ENCODE measurements at places on chromosomes 16 and 17.
A peak's percentile ranks its signal among the peaks of the same experiment; 100 is the strongest.

DNA sequence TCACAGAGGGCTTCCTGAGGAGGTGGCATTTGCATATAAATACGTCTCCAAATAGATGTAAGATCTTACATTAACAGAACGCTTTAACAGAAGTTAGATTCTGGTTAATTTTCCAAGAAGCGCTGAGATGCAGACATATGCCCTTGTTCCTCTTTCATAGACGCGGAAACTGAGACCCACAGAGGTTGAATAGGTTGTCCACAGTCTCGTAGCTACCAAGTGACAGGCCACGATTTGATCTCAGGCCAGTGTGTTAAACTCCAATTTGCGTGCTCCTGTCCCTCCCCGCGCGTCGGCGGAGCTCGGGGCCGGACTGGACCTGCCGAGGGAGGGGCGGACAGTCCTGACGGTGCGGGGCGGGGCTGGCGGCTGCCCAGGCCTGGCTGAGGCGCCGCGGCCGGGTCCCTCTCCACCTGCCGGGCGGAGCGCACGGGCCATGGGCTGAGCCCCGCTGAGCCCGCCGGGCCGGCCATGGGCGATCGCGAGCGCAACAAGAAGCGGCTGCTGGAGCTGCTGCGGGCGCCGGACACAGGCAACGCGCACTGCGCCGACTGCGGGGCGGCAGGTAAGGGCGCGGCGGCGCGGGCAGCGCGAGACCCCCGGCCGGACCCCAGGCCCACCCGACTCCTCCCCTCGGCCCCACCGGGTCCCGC, at the start of gene ADAP2:
Gene ADAP2 (plus strand): TSS at position 402 of the 653 bp plus-strand sequence. CDS start 70 bp downstream, at position 472.
- DNase-seq: no peak

DNA sequence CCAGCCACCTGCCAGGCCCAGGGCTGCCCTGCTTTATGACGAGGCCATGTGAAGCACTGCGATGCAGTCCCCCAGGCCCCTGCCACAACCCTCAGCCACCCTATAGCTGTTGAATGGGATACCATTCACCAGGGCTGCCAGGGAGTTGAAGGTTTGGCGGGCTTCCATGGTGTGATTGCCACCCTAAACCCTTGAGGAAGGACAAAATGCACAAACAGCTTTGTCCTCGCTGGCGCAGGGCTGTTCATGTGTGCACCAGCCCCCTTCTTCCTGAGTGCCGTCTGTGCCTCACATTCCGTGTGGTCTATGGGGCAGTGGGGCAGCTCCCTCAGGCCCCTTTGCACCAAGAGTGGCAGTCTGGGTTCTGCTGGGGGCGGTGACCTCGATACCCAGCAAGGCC, 25.3 kb downstream of the NARF start:
- DNase-seq: no peak

GRCh38 chr16:15907863-15908478, 19.6 kb upstream of the CEP20 start:
- peak; percentile 44 for DNase-seq

GRCh38 chr16:66152181-66152580, 214.3 kb upstream of the CDH5 start:
- no peak for DNase-seq

DNA sequence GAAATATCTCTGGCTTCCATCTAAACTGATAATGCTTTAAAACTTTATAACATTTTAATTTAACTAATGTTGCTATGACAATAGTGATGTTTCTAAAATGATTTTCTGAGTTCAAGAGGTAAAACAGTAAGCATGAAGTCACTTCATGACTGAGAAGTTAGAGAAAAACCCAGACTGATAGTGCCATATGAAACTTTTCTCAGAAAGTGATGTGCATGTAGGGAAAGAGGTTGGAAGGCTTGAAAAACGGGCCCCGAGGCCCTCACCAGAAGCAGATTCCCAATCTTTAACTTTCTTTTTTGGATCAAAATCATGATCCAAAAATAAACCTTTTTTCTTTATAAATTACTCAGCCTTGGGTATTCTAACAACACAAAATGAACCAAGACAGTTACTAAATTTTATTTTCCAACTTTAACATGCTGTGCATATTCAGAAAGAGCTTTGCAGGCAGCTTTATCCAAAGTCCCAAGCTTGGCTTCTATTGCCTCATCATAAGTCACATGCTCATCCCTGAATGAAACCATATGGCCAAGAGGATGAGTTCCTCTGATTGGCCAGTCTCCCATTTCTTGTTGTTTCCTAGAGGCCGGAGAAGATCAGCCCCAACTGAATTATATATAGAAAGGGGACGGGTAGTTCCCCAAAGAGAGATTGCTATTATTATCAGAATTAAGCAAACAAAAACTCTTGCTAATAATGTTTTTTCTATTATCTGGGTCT, 357.6 kb upstream of the SALL1 start:
- no peak for DNase-seq

Measured in CD4-positive, alpha-beta T cell treated with Interleukin-10 for 1 hour (primary cell).